ENCODE measurements at places on chromosomes 5 and 9. TPM values are rescaled to one million over a fixed set of nuclear protein-coding genes. Genes with fewer than 3 reads are reported as not detected.

- DNase-seq, result no peak
Observed at GRCh38 chr5:153660919-153661318, 170.4 kb downstream of the GRIA1 start.

DNA sequence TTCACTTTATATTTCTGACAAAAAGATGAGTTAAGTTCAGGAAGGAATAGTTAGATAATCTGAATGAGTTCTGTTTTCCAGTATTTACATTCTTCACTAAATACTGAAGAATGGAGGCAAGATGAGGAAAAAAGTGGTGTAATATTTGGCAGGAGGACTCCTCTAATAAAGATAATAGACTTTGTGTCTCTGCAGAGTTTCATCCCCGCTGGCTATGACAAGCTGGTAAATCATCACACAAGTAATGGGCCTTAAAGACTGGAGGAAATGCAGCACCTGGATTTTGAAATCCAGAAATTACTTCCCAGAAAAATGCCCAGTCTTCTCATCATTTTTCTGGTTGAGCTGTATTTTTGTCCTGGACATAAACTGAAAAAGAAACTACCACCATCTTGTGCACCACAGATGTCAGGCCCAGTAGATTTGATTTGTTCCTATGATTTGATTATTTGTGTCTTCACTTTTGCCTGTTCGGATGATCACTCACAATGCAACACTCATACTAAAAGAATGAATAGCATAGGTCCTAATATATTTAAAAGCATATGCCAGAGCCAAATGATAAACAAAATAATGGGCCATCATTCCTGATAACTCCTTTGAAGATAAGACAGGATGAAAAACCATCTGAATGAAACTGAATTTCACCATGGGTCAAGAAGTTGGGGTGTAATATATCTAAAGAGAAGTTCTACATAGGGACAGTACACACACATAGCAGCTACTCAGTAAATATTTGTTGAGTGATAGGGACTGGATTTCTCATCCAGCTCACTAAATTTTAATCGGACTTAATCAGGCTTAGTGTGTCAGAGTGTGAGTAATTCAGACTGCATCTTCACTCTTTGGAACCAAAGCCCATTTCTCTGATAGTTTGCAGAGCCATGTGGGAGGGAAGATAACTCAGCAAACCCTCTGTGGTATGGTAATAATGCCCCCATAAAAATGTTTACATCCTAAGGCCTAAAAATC lies 200.5 kb downstream of the HINT1 start:
- no peak for DNase-seq

- no peak for DNase-seq
Observed at GRCh38 chr9:133119846-133120500, 1.1 kb downstream of the RALGDS start.

The SLC25A2 gene
- total RNA-seq, result not detected

DNA sequence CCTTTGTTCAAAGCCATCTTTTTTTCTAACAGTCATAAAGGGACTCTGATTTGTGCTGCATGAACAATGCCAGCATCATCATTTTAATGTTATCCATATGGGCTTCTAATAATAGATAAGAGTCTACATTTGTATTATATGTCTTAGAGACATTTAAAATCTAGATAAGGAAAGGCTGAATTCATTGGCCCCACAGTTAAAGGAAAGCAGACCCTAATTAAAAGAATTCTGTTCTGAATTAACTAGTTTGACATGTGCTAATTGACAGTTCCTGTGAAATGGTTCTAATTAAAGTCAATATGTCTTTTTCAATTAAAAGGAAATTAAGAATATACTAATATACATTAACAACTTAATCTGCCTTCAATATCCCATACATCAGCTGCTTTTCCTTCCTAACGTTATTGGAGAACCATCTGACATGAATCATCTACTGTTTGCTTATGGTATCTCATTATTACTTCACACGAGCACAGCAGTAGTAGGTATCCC lies 104.7 kb downstream of the NR2F1-AS1 start:
- no peak for DNase-seq

The RELL2 gene
- 1.0 TPM for total RNA-seq

The TAF11L5 gene
- total RNA-seq, result not detected

- no peak for DNase-seq
Observed at GRCh38 chr9:114161513-114161912, 6.2 kb downstream of the COL27A1 start.

The ESM1 gene
- 1.2 TPM for total RNA-seq

The CAMK2A gene
- total RNA-seq, result 19.4 TPM

GRCh38 chr9:116279230-116279629 lies 125.6 kb downstream of the PAPPA start:
- DNase-seq, result no peak

The KLF4 gene
- 28.0 TPM for total RNA-seq

DNA sequence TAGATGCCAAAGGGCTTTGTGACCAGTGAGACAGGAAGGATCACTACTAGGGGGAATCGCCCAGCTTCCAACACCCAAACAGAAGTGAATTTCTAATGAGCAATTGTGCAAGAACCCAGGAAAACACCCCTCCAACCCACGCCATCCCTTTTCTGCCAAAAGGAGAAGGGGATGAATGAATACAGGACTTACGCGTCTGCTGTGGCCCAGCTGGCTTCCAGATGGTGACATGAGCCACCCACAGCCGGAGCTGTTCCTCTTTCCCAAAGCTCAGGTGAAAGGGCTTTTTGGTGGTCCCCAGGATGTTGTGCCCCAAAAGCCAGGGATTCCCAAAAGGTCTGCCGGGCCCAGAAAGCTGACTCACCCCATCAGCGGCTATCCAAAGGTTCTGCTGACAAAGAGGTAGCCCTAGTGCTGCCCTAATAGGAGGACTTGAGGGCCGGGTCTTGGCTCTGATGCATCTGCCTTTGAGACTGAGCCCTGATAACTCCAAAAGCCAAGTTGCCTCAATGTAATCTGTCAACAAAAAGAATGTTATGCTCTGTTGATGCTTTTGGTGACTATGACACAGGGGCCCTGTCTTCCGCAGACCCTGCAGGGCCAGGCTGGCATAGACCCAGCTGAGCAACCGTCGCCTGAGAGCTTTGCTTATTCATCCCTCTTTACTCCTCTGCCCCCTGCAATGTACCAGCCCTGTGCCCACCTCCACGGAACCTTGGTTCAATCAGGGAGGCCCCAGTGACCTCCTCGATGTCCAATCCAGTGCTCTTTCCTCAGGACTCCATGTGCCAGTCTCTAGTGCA lies 14.5 kb downstream of the GSN start:
- DNase-seq, result peak; percentile 75

The CBY3 gene
- total RNA-seq, result not detected

GRCh38 chr9:109269081-109269480 lies 51.8 kb downstream of the EPB41L4B start:
- DNase-seq, result no peak

DNA sequence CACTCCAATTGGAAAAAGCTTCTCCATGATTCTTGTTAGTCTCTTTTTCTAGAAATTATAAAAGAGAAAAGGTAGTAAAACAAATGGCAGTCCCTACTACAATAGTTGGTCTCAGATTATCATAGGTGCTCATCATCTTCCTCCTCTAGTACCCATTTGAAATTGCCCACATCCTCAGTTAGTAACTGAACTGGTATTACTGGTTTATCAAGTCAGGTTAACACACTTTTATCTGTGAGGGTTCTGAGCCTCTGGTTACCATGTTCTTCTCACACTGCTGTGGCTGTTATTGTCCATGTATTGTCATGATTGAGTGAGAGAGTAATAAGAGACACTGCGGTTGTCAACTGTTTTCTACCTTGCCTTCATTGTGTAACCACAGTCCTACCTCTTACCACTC lies 901.7 kb downstream of the TLE1 start:
- no peak for DNase-seq

DNA sequence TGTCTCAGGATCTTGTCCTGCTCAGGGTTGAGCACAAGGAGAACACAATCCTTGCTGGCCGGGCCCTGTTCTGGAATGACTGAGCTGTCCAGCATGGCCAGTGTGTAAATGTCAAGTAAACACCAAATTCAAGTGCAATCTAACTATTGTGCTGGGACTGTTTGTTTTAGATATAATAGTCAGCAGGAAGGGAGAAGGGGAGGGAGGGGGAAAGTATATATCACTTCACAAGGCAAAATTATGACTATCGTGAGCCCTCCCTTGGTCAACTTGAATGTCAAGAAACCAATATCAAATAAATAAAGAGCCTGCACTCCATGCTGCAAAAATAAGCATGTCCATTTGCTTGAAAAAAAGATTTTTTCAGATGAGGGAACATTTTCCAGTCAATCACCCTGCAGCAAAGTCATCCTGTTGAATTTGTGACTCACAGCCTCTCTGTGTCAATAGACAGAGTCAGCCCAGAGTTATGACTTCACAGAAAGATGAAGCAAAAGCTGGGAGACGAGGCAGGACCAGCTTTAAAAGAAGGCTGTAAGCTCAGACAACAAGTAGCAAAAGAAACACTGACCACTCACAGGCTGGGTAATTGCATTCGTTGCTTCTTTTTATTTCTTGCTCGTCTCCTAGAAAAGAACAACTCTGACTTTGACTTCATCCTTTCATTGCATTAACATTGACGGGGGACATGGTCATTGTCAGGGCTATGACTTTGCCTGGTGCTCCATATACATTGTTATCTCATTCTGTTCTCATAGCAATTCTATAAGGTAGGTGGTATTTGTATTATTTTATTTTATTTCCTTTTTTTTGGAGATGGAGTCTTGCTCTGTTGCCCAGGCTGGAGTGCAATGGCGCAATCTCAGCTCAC lies 15.3 kb upstream of the KLF4 start:
- no peak for DNase-seq

The PIP5K1B gene
- 71.9 TPM for total RNA-seq

- no peak for DNase-seq
Observed at GRCh38 chr9:90307167-90307833, 335.3 kb downstream of the DIRAS2 start.

GRCh38 chr9:127132921-127133647 lies 10.6 kb upstream of the ANGPTL2 start:
- DNase-seq, result no peak

The PCA3 gene
- not detected for total RNA-seq

DNA sequence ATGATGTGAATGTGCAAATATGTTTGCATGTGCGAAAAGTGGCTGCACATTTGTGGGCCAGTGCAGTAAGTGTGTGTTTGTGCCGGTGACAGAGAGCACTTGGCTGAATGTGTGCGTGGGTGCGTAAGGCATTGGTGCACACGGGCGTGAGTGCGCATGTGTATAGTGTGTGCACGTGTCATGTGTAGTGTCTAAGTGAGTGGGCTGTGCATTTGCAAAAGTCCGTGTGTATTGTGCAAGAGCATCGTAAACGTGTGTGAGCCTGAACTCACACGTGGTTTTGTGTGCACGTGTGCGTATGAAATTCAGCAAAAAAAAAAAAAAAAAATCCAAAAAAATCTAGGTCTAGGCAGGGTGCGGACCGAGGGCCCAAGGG lies 6.5 kb upstream of the EBF1 start:
- no peak for DNase-seq

The SHC3 gene
- total RNA-seq, result 0.96 TPM

- no peak for DNase-seq
Observed at GRCh38 chr5:61673007-61673735, 341.1 kb downstream of the ZSWIM6 start.

GRCh38 chr5:154709368-154710305 lies 45.5 kb upstream of the LARP1 start:
- no peak for DNase-seq

- DNase-seq, result no peak
Observed at GRCh38 chr9:129109952-129110739, 447 bp downstream of the CRAT start.

GRCh38 chr9:34289159-34289558 lies 39.9 kb downstream of the KIF24 start:
- DNase-seq, result no peak

GRCh38 chr9:96293498-96294158 lies 8.3 kb downstream of the HSD17B3 start:
- no peak for DNase-seq

The TUT7 gene
- total RNA-seq, result 15.0 TPM

The ANKRD31 gene
- total RNA-seq, result 0.11 TPM

DNA sequence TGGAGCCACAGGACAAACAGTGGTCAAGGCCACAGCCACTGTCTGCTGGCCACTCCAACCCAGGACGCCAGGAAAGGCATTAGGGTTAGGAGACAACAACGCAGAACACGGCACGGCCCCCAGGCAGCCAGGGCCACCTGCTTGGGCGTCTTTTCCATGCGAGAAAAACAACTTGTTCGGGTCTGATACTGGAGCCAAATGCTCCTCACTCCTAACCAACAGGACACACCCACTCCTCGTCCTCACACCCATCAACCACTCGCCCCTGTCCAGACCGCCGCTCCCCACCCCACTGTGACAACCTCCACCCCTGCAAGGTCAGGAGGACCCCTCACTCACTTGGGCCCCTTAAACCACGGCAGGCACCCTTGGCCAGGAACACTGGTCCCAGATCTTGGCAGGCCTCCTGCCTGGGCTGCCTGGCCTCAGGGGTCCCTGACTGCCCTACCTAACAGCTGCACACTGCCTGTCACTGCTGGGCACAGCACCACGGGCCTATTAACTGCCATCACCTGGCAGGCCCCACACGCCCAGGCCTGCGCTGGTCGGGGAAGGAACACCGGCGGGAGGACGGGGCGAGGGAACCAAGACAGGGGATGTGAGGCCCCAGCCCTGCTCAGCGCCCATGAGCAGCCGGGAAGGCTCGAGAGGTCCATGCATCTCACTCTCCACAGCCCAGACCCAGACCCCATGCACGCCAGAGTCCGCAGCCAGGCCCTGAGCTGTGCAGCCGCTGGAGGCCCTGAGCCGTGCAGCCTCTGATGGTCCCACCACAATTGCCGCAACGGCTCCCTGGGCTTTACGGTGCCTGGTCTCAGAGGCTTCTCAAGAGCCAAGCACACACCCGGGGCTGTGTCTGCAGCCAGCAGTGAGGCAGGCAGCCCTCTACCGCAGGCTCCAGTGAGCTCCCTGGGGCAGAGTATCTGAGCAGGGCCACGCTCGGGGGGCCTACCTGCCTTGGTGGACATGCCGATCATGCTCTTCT lies 13.8 kb downstream of the CLPTM1L start:
- DNase-seq, result no peak

GRCh38 chr9:137791947-137792346 lies 85.6 kb upstream of the CACNA1B start:
- no peak for DNase-seq

The NXNL2 gene
- 0.30 TPM for total RNA-seq

DNA sequence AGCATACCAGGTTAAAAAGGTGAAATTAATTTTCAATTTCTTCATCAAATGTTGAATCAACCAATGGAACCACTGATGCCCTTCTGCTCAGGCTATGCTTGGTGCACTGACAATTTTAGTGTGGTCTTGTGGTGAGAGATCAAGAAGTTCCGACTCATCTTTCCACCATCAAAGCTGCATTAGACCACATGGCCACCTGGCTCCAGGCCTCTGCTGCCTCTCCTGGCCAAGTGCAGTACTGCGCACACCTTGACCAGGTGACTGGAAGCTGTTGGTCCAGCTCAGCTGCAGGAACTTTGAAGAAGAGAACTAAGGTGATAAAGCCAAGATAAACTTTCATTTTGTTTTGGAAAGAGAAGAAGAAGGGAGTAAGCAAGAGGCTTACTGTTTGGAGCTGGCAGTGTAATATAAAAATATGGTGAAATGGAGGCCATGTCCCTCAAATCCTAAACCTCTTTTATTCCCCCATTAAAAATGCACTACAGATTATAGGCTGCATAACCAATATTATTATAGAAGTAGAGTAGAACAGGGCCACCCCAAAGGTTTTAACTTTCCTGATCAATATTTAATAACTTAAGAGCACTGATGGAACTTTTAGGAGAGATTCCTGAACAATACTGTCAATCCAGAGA lies 315.5 kb upstream of the C9orf72 start:
- no peak for DNase-seq

GRCh38 chr9:81673310-81673709 lies 16.0 kb downstream of the TLE1 start:
- DNase-seq, result no peak

The DOCK8 gene
- 3.7 TPM for total RNA-seq

Measured in left ventricle myocardium inferior (tissue), 1 donor.